Hematopoietic multipotent progenitor cell (in vitro differentiated cells): ENCODE measurements at places on chromosomes 1 and 21. TPM values are rescaled to one million over a fixed set of nuclear protein-coding genes. Genes with fewer than 3 reads are reported as not detected.

GRCh38 chr1:155070158-155070621 is 6.7 kb downstream of the EFNA4 start:
- DNase-seq = no peak

DNA sequence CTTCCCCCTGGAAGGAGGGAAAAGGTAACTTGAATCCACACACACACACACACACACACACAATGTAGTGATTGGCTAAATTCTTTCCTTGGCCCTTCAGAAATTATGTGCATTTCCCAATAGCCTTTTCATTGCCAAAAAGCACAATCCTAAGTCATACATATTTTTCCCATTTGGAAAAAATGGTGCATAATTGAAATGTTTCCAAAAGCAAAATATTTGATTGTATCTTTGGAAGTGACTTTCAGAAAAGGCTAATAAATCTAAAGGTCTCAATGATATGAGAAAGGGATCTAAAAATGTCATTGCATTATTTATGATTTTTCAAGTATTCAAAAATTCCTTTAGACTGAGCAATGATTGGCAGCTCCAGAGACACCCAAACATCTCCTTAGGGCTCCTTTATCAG is 43.5 kb upstream of the NEK7 start:
- no peak for DNase-seq

GRCh38 chr1:227780101-227781044 is 35.1 kb upstream of the PRSS38 start:
- DNase-seq = no peak

The AMIGO1 gene
- 1.1 TPM for total RNA-seq

DNA sequence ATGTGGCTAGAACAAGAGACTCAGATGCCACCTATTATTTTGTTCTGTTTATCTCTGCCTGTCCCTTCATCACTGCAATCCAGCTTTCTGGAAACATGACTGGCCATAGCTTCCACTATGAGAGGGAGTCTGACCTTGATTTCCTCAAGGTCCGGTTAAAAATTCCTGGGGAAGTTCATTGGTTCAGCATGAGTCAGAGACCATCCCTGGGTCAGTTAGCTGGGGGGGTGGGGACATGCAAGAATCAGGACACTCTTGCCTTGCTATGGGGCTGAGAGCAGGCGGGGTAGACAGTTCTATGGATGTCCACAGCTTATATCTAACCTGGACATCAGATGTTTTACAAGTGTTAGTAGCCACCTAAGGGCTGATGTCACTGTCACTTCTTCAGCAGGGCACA is 81.1 kb downstream of the TENT5C start:
- DNase-seq = no peak

DNA sequence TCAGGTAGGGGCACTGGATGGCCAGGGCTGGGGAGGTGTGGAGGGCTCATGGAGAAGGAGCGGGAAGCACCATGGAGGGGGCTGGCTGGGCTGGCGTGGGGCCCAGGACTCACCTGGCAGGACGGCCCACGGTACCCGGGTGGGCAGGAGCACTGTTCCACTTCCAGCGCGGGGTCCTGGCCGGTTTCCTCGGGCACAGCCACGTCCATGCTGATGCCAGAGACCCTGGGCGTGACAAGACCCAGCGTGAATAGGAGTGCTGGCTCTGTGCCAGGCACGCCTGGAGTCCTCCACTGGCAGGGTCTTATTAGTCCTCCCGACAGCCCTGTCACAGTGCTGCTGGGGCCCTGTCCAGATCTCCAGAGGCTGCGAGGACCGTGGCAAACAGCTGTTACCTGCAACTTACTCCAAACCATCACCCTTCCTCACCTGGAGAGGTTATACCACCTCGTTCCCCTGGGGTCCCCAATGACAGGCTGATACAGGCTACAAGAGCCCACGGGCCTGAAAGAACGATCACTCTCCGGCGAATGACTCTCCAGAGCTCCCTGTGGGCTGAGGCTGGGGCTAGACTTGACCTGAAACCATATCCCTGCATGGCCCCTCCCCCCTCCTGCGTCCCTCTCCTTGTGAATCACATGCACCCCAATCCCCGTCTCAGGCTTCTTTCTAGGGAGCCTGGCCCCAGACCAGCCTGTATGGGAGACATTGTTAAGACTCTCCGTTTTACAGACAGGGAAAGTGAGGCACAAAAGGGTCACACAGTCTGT is 62.1 kb downstream of the HSPG2 start:
- no peak for DNase-seq

DNA sequence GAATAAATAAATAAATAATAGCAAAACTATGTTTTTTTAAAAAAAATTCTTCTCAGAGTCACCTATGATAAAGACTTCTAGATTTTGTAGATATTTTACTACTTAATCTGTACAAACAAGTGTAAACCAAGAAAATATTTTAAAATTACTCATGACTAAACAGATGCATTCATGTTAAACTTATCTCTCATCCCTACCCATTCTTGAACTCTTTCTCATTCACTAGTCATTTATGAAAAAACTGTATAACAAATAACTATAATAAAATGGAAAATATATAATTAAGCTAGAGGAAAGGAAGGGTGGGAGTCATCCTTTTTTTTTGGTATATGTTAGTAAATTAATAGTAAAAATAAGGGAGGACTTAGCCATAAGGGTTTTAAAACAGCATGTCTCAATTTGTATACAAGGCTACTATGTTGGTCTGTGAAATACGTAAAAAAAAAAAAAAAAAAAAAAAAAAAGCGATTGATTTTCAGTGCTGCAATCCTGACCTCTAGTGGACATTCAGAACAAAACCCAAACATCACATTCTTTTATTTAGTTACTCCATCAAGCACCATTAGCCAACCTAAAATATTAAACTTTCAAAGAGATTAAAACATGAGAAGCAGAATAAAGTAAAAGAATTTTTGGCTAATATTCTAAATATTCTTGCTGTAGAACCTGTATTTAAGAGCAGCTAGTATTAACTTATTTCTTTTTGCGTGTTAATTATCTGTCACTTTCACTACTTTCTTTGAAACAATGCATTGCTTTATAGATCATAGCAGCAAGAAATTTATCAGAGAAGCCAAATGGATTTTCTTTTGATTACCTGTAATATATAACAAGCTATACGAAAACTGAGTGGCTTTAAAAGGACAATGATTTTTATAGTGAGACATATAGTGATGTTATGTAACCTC is 255.8 kb upstream of the CACYBP start:
- peak; percentile 9 for DNase-seq

The WLS gene
- total RNA-seq = under 0.01 TPM

The SSX2IP gene
- 4.8 TPM for total RNA-seq

The GUCA2B gene
- not detected for total RNA-seq

The PLXNA2 gene
- total RNA-seq = 0.27 TPM

DNA sequence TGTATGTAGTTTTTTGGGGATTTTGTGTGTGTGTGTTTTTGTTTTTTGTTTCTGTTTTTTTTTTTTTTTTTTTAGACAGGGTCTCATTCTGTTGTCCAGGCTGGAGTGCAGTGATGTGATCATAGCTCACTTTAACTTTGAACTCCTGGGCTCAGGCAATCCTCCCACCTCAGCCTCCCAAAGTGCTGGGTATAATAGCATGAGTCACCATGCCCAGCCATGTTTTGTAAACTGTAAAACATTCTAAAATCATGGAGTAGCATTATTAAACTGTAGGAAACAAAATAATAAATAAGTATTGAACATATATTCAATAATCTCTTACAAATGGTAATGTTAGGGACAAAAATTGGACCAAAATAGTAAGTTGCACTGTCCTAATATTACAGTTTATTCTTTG is 124.0 kb downstream of the FAF1 start:
- DNase-seq = no peak

The SLC45A3 gene
- total RNA-seq = 78.6 TPM

DNA sequence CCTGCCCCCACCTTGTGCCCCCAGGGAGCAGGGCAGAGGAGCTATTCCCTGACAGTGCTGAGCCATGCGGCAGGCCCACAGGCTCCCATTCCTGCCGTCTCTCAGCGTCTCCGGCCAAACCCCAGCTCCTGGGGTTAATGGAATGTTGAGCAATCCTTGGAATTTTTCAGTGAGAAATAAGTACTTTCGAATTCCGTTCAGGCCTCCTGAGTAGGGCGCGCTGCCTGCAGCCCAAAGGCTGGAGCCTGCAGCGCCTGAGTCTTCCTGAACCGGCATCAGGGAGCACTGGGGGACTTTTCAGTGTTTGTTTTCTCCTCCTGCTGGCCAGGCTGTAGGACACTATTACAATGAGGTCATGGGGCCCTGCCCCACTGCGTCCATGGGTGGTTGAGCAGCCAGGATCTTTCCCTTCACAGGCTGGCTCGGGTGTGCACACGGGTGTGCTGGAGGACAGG is 33.3 kb upstream of the CSF1 start:
- no peak for DNase-seq

The EPHB2 gene
- under 0.01 TPM for total RNA-seq

The DCST1 gene
- total RNA-seq = under 0.01 TPM

The TEX38 gene
- total RNA-seq = not detected

DNA sequence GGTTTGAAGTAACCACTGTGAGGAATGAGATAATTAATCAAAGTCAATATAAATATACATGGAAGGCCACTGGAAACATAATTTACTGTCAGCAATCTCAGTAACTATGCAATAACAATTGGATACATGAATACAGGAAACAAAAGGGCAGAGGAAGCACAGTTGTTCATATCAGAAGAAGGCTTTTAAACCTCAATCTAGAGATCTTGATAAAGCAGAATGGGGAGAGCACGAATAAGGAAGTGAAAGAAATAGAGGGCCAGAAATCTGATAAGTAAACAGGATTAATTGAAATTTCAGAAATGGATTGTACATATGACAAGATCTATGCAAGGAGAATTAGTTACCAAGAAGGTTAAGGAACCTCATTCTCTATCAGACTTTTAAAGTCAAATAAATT is 93.0 kb downstream of the EVI5 start:
- no peak for DNase-seq

DNA sequence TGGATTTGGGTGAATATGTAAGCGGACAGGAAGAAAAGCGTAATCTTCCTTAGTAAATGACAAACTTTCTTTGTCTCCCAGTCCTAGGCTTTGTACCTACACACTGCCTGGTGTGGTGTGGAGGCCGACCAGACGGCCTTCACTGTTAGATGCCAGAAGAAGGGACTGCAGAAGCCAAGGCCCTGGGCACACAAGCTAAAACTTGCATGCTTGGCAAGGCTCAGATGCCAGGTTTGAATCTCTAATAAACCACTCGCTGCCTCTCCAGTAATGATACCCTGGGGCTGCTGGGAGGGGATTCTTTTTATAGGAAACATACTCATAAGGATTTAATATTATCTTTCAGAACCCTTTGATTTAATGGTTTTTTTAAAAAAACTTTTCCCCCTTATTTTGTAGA is 263.8 kb downstream of the PTPRC start:
- no peak for DNase-seq

DNA sequence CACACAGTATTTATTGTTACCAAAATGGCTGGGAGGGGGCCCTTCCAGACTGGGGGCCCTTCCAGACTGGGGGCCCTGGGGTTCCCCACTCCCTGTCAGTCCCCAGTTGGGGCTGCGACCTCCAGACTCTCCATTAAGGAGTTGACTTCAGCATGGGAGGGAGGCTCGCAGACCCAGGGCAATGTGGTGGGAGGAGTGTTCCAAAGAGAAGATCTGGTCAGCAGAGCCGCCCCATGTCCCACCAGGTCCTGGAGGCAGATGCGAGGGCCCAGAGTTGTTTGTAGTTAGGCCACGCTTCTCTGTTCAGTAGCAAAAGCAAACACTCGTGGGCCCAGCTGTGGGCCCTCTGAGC is 285.5 kb downstream of the LRRC40 start:
- DNase-seq = no peak

The MYOC gene
- total RNA-seq = 0.27 TPM

The PRDX1 gene
- 120 TPM for total RNA-seq

DNA sequence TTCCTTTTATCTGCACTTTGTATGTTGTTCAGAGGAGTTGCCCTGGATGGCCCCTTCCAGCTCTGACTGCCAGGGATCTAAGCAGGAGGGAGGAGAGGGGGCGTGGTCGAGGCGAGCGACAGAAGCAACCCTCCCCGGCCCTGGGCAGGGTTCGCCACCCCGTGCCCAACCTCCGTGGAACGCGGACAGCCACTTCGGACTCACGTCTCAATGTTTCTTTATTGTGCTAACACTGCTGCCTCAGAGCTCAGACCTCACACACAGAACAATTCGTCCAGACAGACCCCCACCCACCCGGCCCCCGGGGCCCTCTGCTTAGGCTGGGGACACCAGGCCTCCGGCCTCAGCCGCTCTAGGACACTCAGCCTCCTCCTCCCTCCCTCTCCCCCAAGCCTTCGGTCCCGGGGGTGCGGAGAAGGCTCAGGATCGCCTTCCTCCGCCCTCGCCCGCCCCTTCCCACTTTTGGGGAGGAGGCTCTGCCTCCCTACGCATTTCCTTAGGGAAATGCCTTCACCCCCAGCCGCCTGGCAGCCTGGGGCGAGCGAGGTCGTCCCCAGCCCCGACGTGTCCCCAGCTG is 8.3 kb downstream of the VSIG8 start:
- peak; percentile 13 for DNase-seq

DNA sequence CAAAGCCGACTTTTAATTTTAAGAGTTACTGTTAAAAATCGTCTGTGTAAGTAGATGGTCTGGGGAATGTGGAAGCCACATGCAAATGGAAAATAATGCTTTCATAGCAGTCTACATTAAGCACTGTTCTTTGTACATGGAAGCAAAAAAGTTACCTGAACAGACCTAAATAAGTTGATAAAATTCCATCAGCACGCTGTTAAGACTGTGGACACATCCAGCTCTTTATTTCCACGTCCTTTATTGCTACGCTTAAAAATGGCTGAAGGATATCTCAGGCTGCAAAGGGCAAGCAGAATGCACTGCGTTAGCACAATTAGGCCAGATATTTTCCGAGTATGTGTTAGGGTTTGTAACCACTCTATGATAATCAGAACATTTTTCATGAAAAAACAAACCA is 22.3 kb downstream of the NR5A2 start:
- DNase-seq = no peak

- DNase-seq = no peak
Observed at GRCh38 chr1:32797456-32797855, 19.7 kb downstream of the YARS1 start.

The ATAD3A gene
- total RNA-seq = 28.8 TPM

DNA sequence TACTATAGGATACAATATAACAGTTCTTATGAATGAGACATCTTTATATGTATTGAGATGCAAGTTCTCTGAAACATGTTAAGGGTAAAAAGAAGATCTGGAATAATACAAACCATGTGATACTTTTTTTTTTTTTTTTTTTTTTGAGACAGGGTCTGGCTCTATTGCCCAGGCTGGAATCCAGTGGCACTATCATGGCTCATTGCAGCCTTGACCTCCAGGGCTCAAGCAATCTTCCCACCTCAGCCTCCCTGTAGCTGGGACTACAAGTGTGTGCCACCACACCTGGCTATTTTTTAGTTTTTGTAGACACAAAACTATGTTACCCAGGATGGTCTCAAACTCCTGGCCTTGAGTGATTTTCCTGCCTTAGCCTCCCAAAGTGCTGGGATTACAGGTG is 22.1 kb upstream of the MCL1 start:
- DNase-seq = no peak

- no peak for DNase-seq
Observed at GRCh38 chr1:54754486-54755285, 9.6 kb downstream of the PARS2 start.
